ENCODE measurements at places on chromosomes 7 and 10. TPM values are rescaled to one million over a fixed set of nuclear protein-coding genes. Genes with fewer than 3 reads are reported as not detected.
A peak's percentile ranks its signal among the peaks of the same experiment; 100 is the strongest.

DNA sequence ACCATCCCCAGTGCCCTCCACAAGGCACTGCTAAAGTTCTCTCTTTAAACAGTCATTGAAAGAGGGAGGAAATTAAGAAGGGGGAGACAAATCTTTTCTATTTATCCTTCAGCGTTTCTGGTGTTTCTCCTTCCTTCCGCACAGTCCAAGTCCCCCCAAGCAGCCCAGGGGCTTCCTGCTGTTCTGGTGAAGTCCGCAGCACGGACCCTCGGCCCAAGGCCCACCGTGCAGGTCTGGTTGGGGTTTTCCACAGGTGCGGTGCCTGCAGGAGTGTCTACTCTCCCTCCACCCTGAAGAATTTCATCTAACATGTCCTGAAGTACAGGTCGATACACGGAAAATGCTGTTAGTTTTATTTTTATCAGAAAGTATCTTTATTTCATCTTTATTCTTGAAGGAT is 34.1 kb upstream of the KNDC1 start:
- no peak for DNase-seq

DNA sequence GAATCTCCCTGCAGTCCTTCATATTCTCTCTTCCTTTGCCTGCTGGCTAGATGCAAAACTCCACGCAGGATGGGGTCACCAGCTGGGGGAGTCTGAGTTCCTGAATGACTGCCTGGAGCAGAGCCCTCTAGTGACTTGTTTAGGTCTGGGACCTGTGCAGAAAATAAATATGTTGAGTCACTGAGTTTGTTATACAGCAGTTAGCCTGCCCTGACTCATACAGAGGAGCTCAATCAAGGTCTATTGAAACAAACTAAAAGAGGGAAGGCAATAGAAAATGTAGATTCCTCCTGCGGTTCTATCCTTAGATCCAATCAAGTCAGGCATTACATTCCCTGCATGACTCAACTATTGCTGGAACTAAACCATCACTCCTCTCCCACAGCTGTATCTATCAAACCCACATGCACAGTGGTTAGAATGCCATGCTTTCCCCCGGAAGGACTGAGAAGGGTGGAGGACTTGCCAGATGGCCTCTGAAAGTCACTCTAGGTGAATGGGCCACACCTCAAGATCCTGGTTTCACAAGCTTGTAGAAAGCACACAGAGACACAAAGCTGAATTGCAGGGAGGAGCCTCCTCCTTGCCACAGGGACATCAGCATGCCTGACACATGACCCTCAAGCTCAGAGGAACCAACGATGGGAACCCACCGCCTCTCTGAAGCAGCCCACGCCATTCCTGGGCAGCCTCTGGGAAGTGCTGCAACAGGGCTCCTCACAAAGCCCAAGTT is 73.9 kb downstream of the SH3PXD2A start:
- DNase-seq: peak; percentile 26

DNA sequence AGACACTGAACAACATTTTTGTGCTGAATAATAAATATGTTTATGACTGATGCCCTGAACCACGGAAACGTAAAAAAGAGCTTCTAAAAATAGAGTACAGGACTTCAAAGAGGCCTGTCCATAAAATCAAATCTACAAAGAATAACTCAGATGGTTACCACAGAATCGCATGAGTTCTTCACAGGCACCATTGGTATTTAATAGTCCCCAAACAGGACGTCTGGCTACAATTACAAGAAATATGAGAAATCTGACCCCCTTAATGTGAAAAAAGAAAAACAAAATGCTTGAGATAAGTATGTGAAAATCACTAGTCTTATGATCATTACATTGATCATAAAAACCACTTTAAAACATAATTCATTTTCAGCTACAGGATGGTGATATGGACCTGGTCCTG is 20.8 kb downstream of the CYTH3 start:
- no peak for DNase-seq

GRCh38 chr10:34786464-34786863 is 28.6 kb downstream of the PARD3 start:
- DNase-seq: no peak

DNA sequence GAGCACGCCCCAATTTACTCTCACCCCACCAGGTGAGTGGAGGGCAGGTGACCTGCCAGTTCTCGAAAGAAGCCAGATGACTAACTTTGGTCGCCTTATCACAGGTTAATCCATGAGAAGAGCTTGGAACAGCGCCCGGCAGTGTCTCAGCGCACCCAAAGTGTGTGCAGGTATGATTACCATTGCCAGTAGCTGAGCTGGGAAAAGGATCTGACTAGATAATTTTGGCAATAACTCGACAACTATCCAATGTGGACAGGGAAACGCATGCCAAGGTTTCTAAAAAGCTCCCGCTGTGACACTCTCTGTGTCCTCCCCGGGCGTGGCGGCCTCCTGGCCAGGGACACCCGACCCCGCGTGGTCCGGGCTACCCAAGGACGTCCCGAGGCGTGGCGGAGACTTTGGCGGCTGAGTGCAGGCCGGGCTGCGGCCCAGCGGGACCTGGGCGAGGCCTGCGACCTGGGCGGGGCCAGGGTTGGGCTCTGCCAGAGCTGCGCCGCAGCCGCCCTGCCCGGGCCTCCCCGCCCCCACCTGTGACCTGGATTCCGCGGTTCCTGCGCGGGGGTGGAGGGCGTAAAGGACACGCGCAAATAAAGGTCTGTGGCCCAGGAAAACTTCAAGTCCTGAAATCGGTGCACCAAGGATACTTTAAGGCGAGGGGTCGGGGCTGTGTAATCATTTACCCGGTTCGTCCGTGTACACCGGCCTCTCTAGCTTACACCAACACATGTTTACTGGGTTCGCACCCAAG is 13.7 kb upstream of the WAPL start:
- DNase-seq: peak; percentile 31

DNA sequence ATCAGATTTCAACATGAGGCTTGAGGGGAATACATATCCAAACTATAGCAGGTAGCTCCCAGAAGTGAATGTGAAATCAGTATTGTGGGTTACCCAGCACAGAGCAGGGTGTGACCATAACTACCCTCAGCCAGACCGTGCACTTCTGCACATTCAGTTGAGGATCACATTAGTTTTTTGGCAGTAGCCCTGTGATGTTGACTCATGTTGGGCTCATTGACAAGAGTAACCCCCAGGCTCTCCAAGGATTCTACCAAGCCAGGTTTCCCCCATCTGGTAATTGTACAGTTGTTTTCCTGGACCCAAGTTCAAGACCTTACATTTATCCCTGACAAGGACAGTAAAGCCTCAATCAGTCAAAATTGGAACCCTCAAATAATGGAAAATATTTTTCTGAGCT is 11.7 kb upstream of the CPA4 start:
- no peak for DNase-seq

- DNase-seq: peak; percentile 77
Measured at GRCh38 chr10:70816220-70816894, 609 bp downstream of the SGPL1 start.

DNA sequence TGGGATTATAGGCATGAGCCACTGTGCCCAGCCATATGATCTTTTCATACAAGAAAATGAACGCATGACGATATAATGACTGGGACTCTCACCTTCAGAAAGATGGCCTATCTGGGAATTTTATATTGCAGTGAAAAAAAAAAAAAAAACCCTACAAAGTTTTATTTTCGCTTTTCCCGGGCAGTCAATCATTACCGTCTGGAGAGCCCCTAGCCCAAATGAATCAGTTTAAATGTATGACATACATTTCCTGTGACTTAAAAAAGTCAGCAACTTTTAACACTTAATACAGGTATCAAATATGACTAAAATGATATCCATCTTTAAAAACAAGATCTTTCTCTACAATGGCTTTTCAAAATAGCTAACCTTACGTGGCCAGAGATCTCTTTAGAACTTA is 48.2 kb upstream of the NMT2 start:
- no peak for DNase-seq

DNA sequence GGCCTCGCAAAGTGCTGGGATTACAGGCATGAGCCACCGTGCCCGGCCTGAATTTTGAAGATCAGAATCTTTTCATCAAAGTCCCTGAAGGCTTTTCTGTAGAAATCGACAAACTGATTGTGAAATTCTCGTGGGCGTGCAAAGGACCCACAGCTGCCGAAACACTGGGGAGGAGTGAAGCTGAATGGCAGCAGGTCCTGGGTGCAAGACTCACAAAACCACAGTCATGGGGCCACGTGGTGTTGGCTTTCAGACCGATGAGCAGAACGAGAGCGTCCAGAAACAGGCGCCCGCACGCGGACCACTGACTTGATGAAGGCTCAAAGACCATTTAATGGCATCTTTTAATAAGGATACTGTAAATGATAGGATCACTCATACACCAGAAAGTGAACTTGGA is 24.7 kb upstream of the PRKAR1B start:
- DNase-seq: no peak

DNA sequence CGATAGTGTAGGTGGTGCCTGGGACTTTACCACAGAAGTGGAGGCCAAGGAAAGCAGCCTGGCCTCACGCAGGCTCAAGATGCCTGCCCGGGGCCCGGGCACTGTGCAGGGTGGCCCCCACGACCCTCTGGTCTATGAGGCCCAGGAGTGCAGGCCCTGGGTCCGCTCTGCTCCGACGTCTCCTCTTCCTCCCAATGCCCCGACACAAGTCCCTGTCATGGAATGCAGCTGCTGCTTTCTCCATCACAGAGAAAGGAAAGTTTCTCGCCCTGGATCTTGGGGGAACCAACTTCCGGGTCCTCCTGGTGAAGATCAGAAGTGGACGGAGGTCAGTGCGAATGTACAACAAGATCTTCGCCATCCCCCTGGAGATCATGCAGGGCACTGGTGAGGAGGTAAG is 28.3 kb upstream of the HK1 start:
- DNase-seq: no peak

DNA sequence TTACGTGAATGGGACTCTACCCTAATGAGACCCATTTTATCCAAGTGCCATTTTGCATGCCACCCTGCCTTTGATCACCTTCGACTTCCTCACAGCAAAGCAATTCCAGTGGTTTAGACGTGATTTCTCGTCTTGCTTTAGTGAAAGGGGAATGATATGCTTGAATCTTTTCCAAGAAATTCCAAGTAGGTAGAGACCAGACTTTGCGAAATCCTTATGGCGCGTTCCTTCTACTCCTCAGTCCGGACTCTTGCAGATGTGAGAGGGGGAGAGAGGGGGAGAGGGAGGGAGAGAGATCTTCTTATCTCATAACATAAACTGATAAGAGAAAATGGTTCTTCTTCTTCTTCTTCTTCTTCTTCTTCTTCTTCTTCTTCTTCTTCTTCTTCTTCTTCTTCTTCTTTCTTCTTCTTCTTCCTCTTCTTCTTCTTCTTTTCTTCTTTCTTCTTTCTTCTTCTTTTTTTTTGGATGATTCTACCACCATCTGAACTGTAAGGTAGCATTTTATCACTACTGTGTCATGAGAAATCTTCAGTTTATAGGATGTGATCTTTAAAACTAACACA is 883 bp downstream of the SPAG6 start:
- no peak for DNase-seq

DNA sequence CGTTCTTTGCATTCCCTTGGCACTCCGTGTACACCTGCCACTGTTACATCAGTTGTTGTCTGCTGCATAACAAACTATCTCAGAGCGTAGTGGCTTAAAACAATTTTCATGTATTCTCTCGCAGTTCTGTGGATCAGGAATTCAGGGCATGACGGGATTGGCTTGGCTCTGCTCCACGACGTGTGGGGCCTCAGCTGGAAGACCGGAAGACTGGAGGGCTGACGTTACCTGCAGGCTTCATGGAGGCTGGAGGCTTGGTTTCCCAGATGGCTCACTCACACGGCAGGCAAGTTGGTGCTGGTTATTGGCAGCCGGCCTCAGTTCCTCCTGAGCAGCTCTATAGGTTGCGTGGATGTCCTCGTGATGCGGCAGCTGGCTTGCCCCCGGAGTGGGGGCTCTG is 25.5 kb downstream of the NYAP1 start:
- DNase-seq: no peak

GRCh38 chr7:101947899-101948298 is 130.5 kb downstream of the CUX1 start:
- no peak for DNase-seq

- no peak for DNase-seq
Measured at GRCh38 chr7:130529417-130529816, 37.5 kb downstream of the MEST start.

DNA sequence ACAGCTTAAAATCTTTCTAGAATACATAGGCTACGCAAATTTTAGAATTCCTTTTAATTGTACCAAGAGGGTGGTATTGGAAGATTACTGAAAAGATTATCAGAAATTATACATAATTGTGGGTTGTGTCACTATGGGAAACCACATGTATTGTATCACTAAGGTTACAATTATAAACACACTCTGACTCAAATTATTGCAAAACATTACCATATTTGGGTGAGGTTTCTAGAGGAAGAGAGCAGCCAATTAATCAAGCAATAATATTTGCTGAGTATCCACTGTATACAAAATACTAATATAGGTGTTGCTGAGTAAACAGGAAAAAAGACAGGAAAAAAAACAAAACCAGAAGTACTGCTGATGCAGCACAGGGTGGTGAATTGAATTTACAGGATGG is 3.1 kb upstream of the CAPZA2 start:
- DNase-seq: no peak

GRCh38 chr10:124174673-124175645 is 81.6 kb upstream of the CHST15 start:
- DNase-seq: no peak

- DNase-seq: no peak
Measured at GRCh38 chr7:130982160-130982638, 248.2 kb upstream of the KLF14 start.

GRCh38 chr10:11516431-11516746 is 95.1 kb downstream of the USP6NL start:
- DNase-seq: no peak

DNA sequence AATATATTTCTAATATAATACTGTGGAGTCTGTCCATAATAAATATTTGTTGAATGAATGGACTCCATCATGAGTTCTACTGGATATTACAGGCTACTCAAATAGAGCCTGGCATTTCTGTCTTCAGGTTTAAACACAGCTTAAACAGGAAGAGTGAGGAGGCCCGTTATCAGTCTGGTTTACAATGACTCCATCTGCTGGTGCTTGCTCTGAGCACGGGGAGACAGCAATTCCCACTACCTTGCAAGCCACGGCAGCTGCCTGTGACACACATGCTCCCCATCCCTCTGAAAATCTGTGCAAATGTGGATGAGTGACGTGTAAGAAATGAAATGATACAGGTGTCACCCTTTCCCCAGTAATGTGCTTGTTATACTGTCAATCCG is 293.5 kb upstream of the IMMP2L start:
- DNase-seq: no peak

DNA sequence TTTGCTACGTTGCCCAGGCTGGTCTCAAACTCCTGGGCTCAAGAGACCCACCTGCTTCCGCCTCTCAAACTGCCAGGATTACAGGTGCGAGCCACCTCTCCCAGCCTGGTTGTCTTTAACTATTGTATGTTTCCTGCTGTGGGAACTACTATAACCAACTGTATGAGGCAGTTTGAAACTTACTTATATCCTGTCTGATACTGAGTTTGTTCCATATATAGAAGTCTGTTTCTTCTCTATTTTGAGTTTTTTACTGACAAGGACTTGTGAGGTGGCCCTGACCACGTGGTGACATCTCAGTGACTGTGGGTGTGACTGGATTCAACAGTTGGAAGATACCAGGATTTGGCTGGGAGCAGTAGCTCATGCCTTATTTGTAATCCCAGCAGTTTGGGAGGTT is 14.2 kb downstream of the FBH1 start:
- no peak for DNase-seq

NPS gene
- not detected for total RNA-seq

MCM7 gene
- total RNA-seq: 387 TPM

ING3 gene
- total RNA-seq: 16.2 TPM

ANKRD2 gene
- total RNA-seq: 0.15 TPM

TTYH3 gene
- 40.3 TPM for total RNA-seq

SFRP5 gene
- total RNA-seq: not detected

ELOVL3 gene
- total RNA-seq: 5.5 TPM

CADPS2 gene
- total RNA-seq: 7.5 TPM

HKDC1 gene
- total RNA-seq: 1.7 TPM

MGMT gene
- total RNA-seq: 11.5 TPM

COBL gene
- 19.3 TPM for total RNA-seq
